ENCODE measurements at places on chromosomes 5 and 9. TPM values are rescaled to one million over a fixed set of nuclear protein-coding genes. Genes with fewer than 3 reads are reported as not detected.

The MSH3 gene
- total RNA-seq = 10.9 TPM

The LRRC70 gene
- 4.7 TPM for total RNA-seq

The NCS1 gene
- total RNA-seq = 3.9 TPM

The MYOT gene
- 0.33 TPM for total RNA-seq

The SPATA31D4 gene
- not detected for total RNA-seq

The SPARC gene
- 168 TPM for total RNA-seq

- DNase-seq = no peak
These were observed 407.0 kb upstream of the GRAMD2B start for GRCh38 chr5:126016256-126016655.

GRCh38 chr5:33843579-33843978, 48.2 kb downstream of the ADAMTS12 start:
- DNase-seq = no peak

- no peak for DNase-seq
These were observed 26.8 kb upstream of the RASGEF1C start for GRCh38 chr5:180235846-180236245.

- DNase-seq = no peak
These were observed 3.4 kb downstream of the SSNA1 start for GRCh38 chr9:137191691-137192447.

DNA sequence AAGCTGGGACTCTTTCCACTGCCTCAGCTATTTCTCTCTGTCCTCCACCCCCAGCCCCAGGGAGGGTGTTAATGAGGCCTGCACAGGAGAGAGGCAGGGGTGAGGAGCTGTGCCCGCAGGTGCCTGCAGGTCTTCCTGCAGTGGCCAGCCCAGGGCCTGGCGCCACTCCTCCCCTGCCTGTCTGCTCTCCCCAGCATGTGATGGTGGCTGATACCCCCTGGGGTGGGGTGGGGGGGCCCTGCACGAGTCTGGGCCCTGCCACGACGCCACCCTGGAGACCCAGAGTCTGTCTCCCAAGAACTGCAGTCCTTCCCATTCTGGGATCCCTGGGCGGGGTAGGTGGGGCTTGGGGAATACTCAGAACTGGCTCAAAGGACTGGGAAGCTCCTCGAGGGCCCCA, 166.4 kb upstream of the SMIM23 start:
- DNase-seq = no peak

- peak; percentile 88 for DNase-seq
These were observed 10.8 kb upstream of the PRRC2B start for GRCh38 chr9:131382850-131383729.

- DNase-seq = no peak
These were observed 142.9 kb downstream of the CAMK4 start for GRCh38 chr5:111367115-111367514.

GRCh38 chr5:67246108-67246507, 49.5 kb upstream of the CD180 start:
- no peak for DNase-seq

DNA sequence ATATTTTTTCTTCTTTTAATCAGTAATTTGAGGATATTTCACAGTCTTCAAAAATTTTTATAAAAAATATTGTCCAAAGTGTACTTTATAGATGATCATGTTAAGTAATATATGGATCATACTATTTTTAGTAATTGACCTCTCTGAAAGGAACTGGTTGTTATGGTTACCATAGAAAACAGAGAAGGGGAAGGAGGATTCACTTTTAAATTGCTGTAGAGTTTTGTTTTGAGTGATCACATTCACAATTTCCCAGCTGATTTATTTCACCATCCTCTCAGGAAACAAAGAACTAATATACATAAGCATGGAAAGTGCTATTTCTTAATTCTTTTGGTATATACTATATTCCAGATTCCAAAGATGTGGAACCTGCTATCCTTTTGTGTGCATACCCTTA, 56.5 kb upstream of the NREP start:
- no peak for DNase-seq

DNA sequence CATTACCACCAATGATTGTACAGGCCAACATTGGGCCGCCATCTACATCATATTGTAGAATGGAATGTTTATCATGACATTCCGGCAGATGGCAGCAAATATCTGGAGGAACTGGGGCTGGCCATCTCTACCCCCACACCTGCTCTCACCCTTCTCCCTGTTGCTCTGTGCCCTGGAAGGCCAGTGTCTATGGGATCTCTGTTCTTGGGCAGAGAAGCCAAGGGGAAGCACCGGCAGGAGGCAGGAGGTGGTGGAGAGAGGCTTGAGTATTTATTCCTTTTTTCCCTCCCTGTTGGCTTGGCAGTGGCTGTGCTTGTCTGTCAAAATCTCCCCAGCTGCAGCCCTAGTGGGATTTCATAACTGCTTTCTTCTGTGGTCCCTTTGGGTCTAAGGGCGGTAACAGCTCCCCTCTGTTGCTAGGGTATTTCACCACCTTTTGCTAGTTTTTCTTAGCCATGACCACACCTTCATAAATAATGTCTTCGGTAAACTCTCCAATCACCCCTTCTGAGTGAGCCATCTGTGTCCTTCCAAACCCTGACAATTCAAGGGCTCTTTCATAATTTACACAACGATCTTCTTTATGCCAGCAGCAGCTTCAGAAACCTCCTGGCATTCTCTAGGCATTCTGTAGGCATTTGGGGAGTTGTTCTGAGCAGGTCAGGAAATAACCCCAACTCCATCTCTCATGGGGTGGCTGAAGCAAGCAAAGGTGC, 225.8 kb downstream of the MELK start:
- no peak for DNase-seq

- DNase-seq = no peak
These were observed 174.6 kb downstream of the RFK start for GRCh38 chr9:76219560-76220151.

DNA sequence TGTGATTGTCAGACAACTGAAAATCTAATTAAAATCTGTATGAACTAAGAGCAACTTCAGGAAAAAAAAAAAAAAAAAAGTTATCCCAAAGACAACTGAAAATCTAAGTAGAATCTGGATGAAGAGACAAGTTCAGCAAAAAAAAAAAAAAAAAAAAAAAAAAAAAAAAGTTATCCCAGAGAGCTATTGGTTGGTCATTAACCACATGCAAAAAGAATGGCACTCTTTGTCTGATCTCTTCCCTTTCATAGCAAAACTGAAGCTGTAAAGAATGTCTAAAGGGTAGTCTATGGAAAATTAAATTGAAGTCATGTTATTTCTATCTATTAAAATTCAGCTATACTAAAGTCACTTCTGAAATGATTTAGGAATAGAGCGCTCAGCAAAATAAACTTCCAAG, 32.9 kb downstream of the STRBP start:
- DNase-seq = no peak

- no peak for DNase-seq
These were observed 243.9 kb downstream of the TLE1 start for GRCh38 chr9:81445331-81445921.

GRCh38 chr5:73615947-73616346, 10.0 kb upstream of the ARHGEF28 start:
- no peak for DNase-seq

DNA sequence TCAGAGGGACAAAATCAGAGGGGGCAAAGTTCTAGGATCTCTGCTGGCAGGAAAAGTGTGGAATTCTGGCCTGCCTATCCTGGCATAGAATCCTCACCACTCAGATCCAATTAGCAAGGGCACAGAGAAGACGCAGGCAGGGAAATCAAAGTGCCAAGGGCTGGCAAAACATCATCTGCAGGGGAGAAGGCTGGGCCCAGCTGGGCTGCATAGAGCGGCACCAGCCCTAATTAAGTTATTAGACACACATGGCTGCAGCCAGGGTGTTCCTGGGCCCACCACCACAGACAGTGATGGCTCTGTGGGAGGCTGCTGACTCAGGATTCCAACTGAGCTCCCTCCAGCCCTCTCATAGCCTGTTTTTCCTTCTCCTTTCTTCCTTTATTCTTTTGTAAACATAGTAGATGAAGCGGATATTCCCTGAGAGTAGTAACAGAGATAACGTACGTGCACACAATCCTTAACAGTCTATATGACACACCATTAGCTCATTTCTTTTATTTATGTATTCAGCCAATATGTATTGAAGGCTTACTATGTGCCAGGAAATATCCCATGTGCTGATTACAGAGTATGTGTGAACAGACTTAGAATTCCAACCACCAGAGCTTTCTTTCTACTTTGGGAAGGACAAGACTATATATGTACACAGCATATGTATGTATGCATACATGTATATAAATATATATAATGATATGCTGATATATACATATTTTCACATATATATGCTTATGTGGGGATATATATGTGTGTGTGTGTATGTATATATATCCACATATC, 236.1 kb downstream of the ASTN2 start:
- no peak for DNase-seq

DNA sequence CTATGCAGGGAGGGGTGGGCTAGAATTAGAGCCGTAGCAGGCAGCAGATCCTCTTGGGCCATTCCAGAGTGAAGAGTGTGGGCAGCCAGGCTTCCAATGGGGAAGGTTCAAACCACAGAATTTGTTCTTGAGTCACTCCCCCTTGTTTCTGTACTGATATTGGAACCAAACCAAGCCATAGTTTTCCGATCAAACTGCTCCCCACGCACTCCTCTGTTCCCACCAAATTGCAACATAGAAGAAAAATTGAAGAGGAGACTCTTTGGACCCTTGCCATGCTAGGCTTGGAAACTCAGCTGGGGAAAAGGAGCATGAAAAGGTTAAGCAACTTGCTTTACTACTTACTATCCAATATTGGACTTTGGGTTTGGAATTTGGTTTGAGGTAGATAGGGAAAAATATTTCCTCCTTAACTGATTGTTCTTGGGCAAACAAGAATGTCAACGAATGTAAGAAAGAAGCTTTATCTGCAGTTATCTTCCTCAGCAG, 165.8 kb upstream of the NR3C1 start:
- DNase-seq = no peak

- DNase-seq = no peak
These were observed 74.8 kb downstream of the CDK5RAP2 start for GRCh38 chr9:120505186-120505585.

GRCh38 chr5:76456258-76456657, 53.2 kb downstream of the IQGAP2 start:
- DNase-seq = no peak

All from body of pancreas (tissue), 4 donors.